Muscle of leg (tissue), 16 donors: ENCODE measurements at places on chromosomes 2 and 18. TPM values are rescaled to one million over a fixed set of nuclear protein-coding genes. Genes with fewer than 3 reads are reported as not detected.

- DNase-seq: no peak
Measured at GRCh38 chr2:136490100-136490499, 275.2 kb upstream of the THSD7B start.

ATP5F1A gene
- polyA plus RNA-seq: 469 TPM

GRCh38 chr2:130963849-130964793 is 127.4 kb downstream of the ARHGEF4 start:
- peak; percentile 21 for DNase-seq

RNF125 gene
- 7.6 TPM for polyA plus RNA-seq

GRCh38 chr18:41643427-41643826 is 311.6 kb upstream of the PIK3C3 start:
- no peak for DNase-seq

SLC66A2 gene
- 29.1 TPM for polyA plus RNA-seq

CCDC74B gene
- 1.2 TPM for polyA plus RNA-seq

- DNase-seq: no peak
Measured at GRCh38 chr2:100641125-100641435, 78.3 kb downstream of the PDCL3 start.

DPP4 gene
- 12.5 TPM for polyA plus RNA-seq

SP100 gene
- 18.9 TPM for polyA plus RNA-seq

- no peak for DNase-seq
Measured at GRCh38 chr2:126664639-126665038, 8.7 kb downstream of the GYPC start.

GRCh38 chr2:64404743-64405142 is 49.2 kb upstream of the LGALSL start:
- DNase-seq: peak; percentile 72

GRCh38 chr2:231780123-231780908 is 766 bp downstream of the PDE6D start:
- peak; percentile 27 for DNase-seq
